ENCODE measurements at places on chromosomes 16 and 17.

DNA sequence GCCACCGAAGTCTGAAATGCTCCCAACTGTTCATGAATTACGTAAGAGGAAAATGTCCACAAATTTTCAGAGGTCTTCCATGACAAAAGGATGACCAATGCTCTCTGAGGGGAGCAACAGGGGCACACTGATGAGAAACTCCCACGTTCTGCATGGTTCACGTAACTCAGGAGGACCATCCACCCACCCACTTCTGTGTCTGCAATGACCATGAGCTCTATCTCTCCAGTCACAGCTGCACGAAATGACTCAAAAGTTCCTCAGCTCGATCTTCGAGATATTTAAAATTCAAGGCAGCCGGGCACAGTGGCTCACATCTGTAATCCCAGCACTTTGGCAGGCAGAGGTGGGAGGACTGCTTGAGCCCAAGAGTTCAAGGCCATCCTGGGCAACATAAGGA lies 15.8 kb downstream of the WDR45B start:
- DNase-seq: no peak

- DNase-seq: no peak
These were observed 42.8 kb downstream of the ADCY7 start for GRCh38 chr16:50309156-50309526.

GRCh38 chr16:19073344-19073743 lies 5.9 kb downstream of the COQ7 start:
- peak; percentile 48 for DNase-seq

GRCh38 chr17:74199306-74200092 lies 4.0 kb upstream of the RPL38 start:
- peak; percentile 63 for DNase-seq

GRCh38 chr16:529012-529575 lies 1.6 kb downstream of the CAPN15 start:
- no peak for DNase-seq

GRCh38 chr16:72812672-72813071 lies 235.3 kb downstream of the ZFHX3 start:
- no peak for DNase-seq

- peak; percentile 80 for DNase-seq
These were observed 240.0 kb downstream of the C16orf95 start for GRCh38 chr16:87076950-87077749.

- DNase-seq: no peak
These were observed 198.0 kb upstream of the MPHOSPH6 start for GRCh38 chr16:82368041-82368440.

DNA sequence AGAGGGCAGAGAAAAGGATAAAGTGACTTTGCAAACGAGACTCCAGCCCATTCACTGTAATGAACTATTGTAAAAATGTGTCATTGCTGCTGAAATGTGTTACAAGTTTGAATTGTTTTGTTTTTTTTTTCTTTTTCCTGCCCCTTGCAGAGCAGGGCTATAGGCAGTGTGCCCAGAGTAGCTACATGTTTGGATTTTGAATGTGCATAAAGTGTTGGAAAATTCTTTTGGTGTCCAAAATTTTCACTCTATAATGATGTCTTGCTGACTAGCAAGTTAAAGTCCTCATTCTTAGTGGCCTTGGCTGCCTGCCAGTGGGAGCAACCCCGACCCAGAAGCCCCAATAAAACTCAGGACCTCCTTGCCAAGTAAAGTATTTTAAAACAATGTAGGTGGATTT lies 66.5 kb downstream of the IGF2BP1 start:
- no peak for DNase-seq

GRCh38 chr17:56165072-56165641 lies 11.9 kb downstream of the ANKFN1 start:
- no peak for DNase-seq

GRCh38 chr17:74202938-74203337 lies 540 bp upstream of the RPL38 start:
- DNase-seq: no peak

- no peak for DNase-seq
These were observed 567 bp downstream of the OSBPL7 start for GRCh38 chr17:47821031-47821423.

DNA sequence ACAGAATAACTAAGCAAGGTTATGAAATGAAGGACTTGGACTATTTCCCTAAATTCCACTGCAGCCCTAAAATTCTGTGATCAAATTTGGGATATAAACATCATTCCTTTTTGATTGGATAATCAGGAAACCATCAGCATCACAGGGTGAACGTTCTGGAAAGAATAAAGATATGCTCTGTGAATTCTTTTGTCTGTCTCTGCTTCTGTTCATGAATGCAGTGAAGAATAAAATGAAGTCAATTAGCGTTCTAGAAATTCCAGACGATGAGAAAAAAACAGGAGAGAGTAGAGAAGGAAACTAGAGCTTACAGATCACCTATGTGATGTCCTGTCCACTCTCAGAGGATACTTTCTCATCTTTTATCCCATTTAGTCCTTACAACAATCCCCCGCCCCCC lies 295.1 kb upstream of the SOX9 start:
- no peak for DNase-seq

GRCh38 chr16:61148930-61149329 lies 887.3 kb downstream of the CDH8 start:
- no peak for DNase-seq

- no peak for DNase-seq
These were observed 18.7 kb downstream of the KRT9 start for GRCh38 chr17:41553176-41553575.

All from inflammatory macrophage (primary cell).